ENCODE measurements at places on chromosomes 4 and X. TPM values are rescaled to one million over a fixed set of nuclear protein-coding genes. Genes with fewer than 3 reads are reported as not detected.

Gene TTC29
- not detected for total RNA-seq

GRCh38 chrX:107714206-107714891, 61.2 kb downstream of the TSC22D3 start:
- peaks cover 8% of the 10 kb centered on the region for H3K4me1 ChIP-seq
- H3K36me3 ChIP-seq: peaks cover 20% of the 10 kb centered on the region
- peak overlapping the region; percentile 64 for H3K4me3 ChIP-seq
- peaks cover 10% of the 10 kb centered on the region for H3K27me3 ChIP-seq
- no peak for DNase-seq

DNA sequence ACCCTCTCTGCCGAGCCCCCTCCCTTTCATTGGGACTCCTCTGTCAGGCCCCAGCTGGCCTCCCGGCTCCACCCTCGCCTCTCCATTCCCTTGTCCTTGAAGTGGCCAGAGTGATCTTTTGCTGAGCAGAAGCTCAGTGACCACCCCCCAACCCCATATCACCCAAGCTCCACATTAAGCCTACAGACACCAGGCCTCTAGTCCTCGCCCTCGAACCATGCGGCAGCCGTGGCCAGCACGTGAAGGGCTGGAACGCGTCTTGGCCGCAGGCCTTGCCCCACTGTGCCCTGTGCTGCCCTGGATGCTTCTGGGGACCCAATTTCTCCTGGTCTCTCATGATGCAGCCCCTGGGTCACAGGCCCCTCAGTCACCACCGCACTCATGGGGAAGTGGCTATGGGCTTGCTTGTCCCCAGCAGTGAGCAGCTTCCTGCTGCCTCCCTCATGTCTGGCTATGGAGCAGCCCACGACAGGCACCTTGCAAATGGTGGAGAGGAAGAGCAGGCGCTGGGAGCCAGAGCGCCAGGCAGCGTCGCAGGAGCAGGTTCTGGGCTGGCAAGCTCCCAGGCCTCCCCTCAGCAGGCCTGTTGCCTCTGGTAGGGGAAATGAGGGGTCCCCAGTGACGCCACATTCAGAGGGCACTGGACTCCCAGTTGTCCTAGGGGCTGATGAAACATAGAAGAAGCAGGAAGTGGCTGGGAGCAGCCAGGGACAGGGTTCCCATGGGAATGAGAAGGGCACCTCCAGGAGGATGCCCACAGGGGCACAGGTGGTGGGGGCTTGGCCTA, 757 bp upstream of the SRPK3 start:
- H3K27me3 ChIP-seq: peaks cover 3% of the 10 kb centered on the region
- no peak overlapping the region for H3K4me3 ChIP-seq
- peaks cover 11% of the 10 kb centered on the region for H3K4me1 ChIP-seq
- peak overlapping the region; percentile 66 for H3K27ac ChIP-seq

- no peak overlapping the region for H3K4me3 ChIP-seq
- no peaks in the 10 kb centered on the region for H3K36me3 ChIP-seq
- H3K27ac ChIP-seq: no peak overlapping the region
- H3K4me1 ChIP-seq: no peaks in the 10 kb centered on the region
- no peak for DNase-seq
Measured at GRCh38 chr4:159435561-159436023, 332.7 kb downstream of the RAPGEF2 start.

GRCh38 chr4:7854697-7855370, 84.8 kb downstream of the AFAP1 start:
- H3K4me1 ChIP-seq: peaks cover 48% of the 10 kb centered on the region
- no peak for DNase-seq
- no peaks in the 10 kb centered on the region for H3K27me3 ChIP-seq
- peak overlapping the region; percentile 30 for H3K27ac ChIP-seq
- H3K36me3 ChIP-seq: peaks cover 38% of the 10 kb centered on the region

DNA sequence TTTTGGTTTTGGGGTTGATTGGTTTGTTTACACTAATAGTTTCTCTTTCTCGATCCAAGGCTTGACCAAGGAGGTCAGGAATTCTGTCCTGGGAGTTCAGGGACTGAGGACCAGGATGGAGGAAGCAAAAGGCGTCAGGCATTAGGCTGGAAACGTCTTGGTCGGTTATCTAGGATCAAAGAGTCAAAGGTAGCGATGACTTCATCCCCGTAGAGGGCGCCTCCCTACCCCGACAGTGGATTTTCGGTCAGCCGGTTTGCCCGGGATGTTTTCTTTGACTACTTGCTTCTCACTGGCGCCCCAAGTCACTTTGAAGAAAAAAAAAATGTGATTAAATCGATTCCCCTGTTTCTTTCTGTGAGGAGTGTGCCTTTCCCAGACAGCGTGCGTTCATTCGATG, 980 bp upstream of the FHDC1 start:
- peak; percentile 89 for DNase-seq
- peaks cover 51% of the 10 kb centered on the region for H3K27me3 ChIP-seq
- H3K4me3 ChIP-seq: peak overlapping the region; percentile 84
- peaks cover 36% of the 10 kb centered on the region for H3K4me1 ChIP-seq
- peak overlapping the region; percentile 90 for H3K27ac ChIP-seq

DNA sequence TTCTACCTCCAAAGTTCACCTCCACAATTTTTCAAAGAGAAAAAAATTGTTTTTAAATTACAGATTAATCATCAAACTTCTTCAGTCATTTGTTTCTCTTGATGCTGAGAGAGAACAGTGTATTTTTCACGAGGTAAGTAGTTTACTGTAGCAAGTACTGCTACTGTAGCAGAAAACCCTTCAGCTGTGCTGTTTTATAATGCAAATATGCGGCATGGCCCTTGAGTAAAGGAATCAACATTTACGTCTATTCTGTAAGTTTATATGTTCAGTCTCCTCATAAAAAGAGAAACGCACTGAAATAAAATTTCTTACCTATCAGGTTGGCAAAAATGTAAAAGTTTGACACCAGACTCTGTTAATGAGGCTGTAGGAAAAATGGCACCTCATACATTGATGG, 399.0 kb downstream of the NKX6-1 start:
- H3K4me1 ChIP-seq: no peaks in the 10 kb centered on the region
- H3K4me3 ChIP-seq: no peak overlapping the region
- H3K27ac ChIP-seq: no peak overlapping the region
- no peaks in the 10 kb centered on the region for H3K36me3 ChIP-seq

Measured in stomach (tissue), 19 donors.